ENCODE measurements at places on chromosomes 12 and 14.

- DNase-seq = no peak
Observed at GRCh38 chr12:132558042-132558856, 52.1 kb downstream of the LRCOL1 start.

DNA sequence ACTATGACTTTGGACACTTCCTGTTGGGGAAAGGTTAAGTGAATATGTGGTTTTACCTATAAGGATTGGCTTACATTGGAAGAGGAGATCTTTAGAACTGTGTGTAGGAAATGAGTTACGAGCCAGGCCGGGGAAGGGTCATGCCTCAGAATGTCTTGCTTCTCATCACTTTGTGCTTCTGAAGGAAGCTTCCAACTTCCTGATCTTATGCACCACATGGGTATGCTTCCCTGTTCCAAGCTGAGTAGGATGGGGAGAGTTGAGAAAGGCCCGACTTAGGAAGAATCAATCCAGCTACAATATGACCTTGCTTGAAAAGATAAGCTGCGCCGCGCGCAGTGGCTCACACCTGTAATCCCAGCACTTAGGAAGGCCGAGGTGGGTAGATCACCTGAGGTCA, 59.9 kb downstream of the STXBP6 start:
- DNase-seq = no peak

DNA sequence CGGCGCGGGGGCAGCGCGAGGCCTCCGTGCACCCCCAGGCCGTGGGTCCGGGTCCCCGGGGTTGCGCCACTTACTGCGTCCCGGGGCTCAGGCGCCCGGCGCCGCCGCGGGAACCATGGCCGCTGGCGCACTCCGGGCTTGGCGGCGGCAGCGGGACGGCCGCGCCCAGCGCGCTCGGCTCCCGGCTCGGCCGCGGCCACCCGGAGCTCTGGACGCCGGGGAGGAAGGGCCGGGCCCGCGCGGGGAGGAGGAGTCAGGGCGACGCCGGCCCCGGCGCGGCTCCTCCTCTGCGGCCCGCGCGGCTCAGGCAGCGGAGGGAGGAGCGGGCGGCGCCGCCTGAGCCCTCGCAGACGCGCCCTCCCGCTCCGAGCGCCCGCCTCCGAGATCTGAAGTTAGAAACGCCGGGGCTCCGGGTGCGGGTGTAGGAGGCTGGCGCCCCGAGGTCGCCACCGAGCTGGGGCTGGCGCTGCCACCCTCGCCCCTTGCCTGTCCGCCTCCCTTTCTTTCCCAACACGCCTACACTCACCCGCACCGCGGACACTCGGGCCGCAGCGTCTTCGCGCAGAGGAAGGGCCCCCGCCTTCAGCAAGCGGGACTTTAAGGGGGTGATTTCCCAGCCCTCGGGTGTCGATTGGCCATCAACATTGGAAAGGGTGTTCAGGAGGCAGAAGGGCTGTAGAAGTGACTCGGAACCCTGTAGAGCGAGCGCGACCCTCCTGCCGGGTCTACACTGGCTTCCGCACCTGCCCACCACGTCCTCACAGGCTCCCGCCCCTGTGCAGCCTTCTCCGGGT, at the start of gene NIN:
TSS of gene NIN (minus strand) at position 231 of the 794 bp plus-strand sequence. CDS start 9,106 bp downstream, outside the sequence.
- peak; percentile 93 for DNase-seq

GRCh38 chr12:83141460-83141994, 454.8 kb downstream of the TMTC2 start:
- DNase-seq = no peak

- no peak for DNase-seq
Observed at GRCh38 chr14:22976620-22977433, 5.5 kb downstream of the AJUBA start.

DNA sequence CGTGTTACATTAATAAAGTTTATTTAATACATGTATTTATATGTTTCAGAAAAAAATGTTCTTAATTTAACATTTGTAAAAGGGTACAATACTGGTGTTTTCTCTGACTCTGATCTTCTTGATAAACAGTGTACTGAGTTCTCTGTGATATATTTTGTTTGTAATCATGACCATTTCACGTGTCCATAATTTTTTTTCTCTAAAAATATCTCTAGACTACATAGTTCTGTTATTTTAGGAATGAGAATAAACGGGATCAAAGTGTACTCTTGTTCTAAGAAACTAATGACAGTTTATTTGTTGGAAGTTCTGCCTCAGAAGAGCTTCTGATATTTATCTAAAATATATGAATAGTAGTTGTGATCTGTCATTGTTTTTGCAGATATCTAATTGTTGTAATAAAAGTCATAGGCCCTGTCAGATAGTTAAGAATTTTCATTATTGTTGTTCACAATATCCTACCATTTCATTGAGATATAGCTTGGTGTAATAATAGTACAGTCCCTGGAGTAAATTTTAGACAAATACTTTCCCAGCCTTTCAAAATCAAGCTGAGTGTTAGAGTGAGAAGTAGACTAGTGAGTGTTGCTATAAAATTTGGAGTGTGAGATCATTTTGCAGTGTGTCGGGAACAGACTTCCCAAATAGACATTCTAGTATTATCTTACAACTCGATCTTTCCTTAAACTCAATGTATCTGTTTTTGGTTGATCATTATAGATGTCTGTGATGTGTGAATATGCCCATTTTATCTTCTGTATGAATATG, 86.2 kb downstream of the ERC1 start:
- no peak for DNase-seq

- DNase-seq = no peak
Observed at GRCh38 chr12:32542428-32543229, 136.5 kb upstream of the DNM1L start.

- DNase-seq = no peak
Observed at GRCh38 chr12:21860534-21860933, 80.7 kb downstream of the ABCC9 start.

GRCh38 chr14:36588119-36588518, 5.7 kb upstream of the NKX2-8 start:
- DNase-seq = no peak

DNA sequence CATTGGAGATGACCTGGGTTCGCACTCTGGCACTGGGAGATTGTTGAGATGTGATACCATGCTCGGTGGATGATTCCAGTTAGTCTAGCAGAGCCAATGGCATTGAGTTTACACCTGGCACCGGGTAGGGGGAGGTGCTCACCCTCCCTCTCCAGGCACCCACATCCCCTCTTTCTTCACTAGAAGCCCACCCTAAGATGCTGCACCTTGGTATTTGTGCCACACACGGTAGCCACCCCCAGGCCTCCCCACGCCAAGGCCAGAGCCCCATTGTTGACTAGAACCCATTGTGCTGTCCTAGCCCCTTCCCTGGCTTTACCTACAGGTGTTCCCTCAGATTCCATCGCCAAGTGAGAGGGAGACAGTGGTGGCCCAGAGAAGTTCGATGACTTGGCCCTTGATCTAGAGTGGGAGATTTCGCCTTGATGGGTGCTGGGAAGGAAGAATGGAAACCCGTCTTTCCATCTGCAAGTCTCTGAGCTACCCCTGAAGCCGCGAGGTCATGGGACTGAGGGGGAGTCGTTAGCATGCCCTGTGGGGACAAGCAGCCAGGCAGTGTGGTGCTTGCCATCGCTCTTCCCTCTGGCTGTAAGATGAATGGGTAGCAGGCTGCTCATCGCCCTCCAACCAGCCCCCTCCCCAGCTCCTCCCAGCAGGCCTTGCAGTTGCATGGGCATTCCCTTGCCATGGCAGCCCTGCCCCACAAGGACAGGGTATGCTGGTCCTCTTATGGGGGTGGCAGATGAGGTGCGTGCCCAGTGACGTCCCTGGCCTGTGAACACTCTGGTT, 8.7 kb downstream of the CCND2 start:
- DNase-seq = no peak

Measured in neural progenitor cell (in vitro differentiated cells).